NCI-H1048 (cell line): ENCODE measurements at places on chromosomes 2 and 18.

DNA sequence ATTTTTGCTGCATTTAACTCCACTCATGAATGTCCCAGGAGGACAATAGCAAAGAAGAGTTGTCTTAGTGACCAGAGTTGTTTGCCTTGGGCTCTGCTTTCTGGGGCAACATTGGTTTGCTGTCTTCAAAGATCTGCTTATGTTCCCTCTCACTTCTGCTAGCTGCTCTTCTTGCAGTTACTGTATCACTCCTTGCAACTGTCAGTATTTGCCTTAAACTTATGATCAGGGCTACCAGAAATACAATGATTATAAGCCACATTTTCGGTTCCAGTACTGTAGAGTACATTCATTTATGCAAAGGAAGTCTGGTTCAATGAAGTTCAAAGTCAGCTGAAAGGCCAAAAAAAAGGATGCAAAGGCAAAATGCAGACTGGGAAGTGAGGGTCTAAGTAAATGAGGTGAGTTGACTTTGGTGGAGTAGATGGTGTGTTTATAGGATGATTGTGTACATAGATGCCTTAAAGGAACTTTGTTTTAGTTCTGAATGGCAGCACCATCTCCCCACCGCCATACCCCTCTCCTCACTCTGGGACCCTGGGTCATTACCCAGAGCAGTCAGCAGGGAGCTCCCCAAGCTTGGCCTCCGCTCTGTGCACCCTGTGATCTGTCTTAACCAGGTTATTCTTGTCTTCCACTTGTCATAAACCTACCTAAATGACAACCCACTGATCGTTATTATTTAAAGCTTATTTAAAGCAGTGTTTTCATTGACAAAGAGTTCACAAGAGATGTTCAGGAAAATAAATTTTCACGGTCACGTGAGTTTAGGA is 236.0 kb downstream of the DOK6 start:
- no peak for DNase-seq

DNA sequence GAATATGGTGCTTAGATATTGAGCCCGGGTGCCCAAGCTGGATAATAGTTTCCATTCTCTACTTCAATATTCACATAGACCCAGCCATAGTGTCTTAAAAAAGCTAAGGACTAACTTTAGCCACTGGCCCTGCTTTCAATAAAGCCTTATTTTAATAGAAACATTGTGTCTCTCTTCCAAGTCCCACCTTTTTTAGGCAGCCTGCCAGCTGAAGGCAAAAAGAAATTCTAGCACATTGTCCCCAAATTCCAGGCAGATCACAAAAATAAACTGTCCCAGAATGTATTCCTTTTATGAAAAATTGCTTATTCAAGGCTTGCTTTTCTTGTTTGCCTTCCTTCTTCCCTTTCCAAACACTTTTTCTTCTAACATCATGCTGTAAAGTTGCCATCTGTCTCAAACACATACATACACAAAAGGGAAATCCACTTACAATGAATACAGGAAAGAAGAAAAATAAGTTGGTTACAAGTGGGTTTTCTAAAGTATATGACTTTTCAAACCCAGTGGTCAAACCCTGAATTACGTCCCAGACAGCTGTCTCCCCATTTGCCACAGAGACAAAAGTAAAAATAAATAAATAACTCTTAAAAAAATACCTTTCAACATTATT is 778.5 kb downstream of the BCL11A start:
- DNase-seq, result no peak

- no peak for DNase-seq
These were observed 191.3 kb downstream of the CDH7 start for GRCh38 chr18:65942104-65942503.

- no peak for DNase-seq
These were observed 51.7 kb upstream of the SPATS2L start for GRCh38 chr2:200254773-200255172.

DNA sequence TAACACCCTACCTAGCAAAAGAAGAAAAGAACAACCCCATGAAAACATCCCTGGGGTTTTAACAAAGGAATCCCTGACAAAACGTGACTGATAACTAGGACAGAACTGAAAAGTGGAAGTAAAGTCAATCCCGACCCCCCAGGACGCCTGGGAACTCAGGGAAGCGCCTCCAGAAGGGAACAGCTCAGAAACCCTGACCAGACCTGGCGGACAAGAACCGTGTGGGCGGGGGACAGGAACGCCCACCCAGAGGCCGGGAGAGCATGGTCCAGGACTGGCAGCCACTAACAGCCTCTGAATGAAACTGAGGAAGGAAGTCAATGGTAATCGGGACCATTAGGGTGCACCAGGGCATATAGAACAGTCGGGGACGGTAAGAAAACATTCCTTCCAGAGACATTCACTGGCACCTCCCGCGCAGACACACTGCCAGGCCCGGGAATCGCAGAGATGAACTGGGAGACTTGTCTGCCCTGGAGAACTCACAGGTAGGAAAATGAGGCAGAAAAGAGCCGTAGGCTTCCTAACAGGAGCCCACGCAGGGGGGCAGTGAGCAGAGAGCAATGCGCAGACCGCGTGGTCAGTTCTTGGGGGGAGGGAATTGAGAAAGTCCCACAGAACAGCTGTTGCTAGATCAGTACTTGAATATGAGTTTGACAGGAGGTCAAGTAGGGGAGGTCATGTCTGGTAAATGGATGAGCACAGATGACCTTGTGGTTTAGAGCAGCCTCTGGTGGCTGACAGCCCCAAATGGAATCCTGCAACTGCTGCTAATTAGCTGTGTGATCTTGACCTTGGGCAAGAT is 1.3 kb upstream of the TBC1D8 start:
- no peak for DNase-seq

- DNase-seq, result no peak
These were observed 20.8 kb upstream of the GCG start for GRCh38 chr2:162172802-162173370.
